Progenitor cell of endocrine pancreas (in vitro differentiated cells): ENCODE measurements at places on chromosomes 4 and X.

GRCh38 chr4:128284317-128284716, 3.3 kb downstream of the PGRMC2 start:
- DNase-seq, result no peak

- no peak for DNase-seq
These were observed 1.4 kb upstream of the DHRSX start for GRCh38 chrX:2502120-2502667.

GRCh38 chr4:184167576-184167975, 50.1 kb downstream of the ENPP6 start:
- DNase-seq, result no peak

- DNase-seq, result no peak
These were observed 1.1 kb downstream of the GCNA start for GRCh38 chrX:71579136-71579989.

GRCh38 chr4:123506011-123506695, 109.6 kb downstream of the SPRY1 start:
- no peak for DNase-seq

- no peak for DNase-seq
These were observed 273.7 kb downstream of the PTTG2 start for GRCh38 chr4:38233727-38234480.

DNA sequence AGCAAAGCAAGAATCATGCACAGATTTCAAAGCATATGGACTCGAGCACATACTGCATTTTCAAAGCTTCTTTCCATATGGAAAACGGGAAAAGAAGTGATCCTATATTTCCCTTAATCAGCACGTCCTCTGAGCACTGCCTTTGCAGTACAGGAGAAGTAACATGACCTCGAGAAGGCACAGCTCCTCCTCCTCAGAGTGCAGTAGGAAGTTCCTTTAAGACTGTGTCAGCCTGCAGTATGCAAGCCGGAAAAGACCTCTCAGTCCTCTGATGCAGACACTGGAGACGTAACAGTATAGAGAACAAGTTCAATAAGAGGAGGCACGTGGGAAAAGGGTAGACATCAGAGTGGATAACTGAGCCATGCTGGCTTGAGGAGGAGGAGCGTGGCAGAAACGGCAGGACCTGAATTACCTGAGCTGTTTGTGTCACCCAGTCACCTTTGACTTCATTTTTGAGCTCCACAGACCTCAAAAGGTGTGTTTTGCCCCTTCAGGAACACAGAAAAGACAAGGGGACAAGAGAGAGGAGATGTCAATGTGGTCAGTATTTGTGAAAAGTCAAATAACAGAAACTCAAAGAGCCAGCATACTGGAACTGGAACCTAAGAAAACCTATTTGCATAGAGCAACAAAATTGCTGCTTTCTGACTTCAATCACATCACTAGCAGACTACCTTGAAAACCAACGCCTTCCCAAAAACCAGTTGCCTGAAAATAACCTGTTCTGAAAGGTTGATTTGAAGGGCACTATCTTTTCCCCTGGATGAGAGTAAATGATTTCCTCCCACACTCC, 20.8 kb downstream of the IRF2 start:
- no peak for DNase-seq

DNA sequence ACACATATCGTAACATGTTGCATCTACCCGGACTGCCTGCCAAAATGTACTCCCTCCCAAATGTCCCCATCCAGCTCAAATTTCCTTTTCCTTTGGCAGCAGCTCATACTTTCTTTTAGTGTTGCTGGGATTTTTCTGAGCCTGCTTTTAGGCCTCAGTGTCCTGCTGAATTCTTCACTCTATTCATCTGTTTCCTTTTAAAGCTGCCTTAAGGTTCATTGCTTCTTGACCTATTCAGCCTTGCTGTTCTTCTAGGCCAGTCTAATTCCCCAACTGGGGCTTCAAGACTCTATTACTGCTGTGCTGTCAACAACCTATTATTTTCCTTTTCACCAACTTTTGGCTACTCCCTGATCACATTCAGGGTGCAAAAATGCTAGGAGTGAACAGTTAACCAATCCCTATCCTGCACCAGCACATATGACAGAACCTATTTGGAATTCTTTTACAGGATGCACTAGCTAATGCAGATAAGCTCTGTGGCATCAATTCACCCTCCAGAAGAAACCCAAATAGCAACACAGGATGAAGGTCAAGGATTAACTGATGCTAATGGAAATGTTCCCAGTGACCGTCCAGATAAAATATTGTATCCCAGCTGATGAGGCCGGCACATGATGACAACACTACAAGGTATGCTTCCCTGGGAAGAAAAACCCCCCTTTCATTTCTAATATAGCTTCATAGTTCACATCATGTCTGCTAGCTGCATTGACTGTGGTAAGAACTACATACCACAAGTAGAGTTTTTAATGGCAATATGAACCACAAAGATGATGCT, 114.7 kb upstream of the TTC29 start:
- DNase-seq, result no peak

- DNase-seq, result no peak
These were observed 28.4 kb upstream of the SULT1E1 start for GRCh38 chr4:69888336-69888735.

DNA sequence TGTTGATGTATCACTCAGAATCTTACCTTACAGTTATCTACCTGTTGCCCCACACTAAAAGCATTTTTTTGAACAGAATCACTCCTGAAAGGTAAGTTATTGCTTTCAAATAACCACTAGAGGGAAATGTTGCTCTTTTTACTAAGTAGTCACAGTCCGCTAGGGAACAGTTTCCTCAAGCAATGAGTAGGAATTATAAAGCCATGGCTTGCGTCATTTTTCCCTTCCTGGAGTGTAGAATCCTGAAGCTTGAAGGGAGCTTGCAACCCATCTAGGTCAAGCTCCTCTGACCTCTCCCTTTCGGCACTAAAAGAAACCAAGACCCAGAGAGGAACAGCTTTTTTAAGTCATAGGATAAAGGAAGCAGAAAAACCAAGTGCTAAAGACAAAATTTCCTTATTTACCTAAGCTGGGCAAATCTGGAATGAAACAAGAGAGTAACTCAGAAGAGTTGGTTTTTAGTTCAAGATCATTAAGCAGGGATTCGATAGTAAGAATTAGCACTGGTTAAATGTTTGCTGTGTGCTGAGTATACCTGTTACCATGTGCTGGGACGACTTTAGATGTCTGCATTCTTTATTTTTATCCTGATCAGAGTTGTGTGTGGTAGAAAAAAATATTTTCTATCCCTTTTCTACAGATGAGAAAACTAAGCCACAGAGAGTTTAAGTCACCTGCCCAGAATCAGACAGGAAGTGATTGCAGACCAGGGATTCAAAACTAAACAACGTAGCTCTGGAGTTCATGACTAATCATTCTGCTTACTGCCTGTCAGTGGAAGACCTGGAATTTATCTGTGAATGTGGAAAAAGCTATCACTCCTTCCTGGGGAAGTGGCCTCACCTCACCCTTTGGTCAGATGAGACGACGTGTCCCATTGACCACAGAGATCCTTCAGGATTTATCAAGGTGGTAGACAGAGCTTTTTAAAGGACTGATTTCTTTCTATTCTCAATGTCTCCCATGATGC, 631.5 kb downstream of the RAB28 start:
- no peak for DNase-seq

DNA sequence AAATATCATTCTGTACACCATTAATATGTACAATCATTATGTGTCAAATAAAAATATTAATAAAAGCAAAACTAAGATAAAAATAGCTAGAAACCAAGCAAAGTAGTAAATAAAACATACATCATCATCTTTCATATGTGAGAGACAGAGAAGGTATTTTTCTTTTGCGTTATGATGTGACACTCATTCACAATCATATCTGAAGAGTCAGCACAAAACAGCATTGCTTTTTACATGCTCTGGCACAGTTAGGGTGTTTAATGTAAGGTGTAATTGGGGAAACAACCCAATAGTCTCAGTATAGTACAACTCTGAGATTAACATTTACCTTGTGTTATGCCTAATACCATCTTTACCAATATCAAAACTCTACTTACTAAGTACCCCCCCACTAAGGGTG, 376.6 kb downstream of the TMA16 start:
- DNase-seq, result no peak

DNA sequence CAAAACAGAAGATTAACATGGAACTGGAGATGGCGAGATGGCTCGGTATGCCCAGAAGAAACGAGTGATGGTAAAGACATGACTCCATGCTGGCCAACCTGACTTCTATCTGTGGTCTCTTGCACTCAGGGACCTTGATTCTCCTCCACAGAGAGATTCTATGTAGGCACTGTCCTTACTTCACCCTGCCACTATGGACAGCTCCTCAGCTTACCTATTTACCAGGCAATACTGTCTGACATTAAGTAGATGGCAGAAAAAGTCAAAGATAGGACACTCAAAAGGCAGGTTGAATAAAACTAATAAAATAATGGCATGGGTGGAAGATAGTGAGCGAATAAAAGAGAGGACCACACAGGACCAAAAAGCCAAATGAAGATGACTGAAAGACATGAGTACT, 35.2 kb upstream of the NDNF start:
- DNase-seq, result no peak

- no peak for DNase-seq
These were observed 25.6 kb upstream of the TBC1D19 start for GRCh38 chr4:26558166-26558895.

DNA sequence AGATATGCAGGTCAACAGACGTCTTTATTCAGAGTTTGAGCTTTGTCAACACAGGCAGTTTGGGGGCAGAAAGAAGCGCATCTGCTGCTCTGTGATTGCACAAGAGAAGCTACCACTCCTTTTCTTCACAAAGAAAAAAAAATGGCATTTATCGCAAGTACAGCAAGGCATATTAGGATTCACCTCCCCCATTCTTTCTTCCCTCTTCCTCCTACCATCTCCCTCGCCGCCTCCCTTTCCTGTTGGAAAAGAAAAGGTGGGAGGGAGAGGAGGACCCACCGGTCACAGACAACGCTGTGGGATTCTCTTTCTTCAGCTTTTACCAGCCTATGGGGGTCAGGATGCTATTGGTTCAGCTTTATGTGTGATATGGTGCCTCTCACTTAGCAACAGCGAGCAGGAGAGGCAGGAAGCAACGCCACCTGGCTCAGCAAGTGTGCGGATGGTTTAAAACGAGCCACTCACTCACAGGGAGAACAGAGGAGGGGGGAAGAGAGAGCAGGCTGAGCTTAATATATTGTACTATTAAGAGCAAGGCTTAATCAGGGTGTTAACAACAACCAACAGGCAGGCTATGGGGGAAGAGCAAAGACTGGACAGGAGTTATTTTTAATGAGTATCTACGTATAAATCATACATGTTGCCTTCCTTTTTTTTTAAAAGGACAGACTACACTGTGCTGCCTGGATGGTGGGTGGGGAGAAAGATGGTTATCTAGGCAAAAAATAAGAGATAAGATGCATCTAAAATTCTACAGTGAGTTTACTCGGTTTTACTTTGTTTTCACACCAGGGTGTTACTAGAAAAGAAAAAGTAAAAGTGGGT, 104.7 kb downstream of the MAML3 start:
- no peak for DNase-seq

DNA sequence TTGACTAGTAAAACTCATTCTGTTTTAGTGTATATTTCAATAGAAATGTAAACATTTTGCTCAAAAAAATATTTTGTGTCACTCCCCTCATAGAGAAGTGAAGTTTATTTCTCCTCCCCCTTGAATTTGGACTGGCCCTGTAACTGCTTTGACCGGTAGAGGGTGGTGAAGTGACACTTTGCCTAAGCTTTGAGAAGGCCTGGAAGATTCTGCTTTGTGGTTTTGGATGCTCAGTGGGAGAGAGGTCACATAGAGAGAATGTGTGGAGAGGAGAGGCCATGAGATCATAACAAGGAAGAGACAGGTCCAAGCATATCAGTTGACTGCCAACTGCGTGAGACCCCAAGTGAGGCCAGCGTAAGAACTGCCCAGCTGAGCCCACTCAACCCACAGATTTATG, 19.1 kb upstream of the ARX start:
- no peak for DNase-seq

DNA sequence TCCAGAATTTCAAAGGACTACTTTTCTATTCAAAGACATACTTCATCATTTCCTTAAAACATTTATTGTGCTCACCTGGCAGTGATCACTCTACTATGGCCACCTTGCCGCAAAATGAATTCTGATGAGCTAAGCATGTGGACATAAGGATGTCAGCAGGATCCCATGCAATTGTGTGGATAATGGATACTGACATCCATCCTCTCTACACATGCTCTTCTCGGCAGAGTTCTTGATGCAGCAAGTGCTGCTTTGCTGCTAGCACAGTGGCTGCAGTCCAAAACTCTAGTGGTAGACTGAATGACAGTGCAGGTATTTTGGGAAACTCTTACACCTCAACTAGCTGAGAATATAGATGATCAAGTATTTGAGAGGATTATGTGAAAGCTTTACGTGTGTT, 168.0 kb downstream of the BANK1 start:
- no peak for DNase-seq

DNA sequence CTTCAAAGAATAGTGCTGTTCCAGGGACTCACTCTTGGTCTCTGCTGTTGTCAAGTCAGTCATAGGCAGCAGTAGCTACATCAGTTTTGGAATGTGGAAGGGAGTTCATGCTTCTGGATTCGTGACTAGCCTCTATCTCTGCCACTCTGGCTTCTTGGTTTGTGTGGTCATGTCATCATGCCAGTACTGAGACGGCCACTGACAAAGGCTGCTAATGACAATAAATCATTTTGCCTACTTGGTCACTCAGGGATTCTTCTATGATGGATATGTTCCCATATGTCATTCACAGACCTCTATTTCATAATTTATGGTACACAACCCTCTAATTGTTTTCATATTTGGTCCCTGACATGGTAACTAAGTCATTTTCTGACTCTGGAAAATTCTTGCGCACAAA, 450.8 kb upstream of the BOD1L1 start:
- DNase-seq, result no peak

DNA sequence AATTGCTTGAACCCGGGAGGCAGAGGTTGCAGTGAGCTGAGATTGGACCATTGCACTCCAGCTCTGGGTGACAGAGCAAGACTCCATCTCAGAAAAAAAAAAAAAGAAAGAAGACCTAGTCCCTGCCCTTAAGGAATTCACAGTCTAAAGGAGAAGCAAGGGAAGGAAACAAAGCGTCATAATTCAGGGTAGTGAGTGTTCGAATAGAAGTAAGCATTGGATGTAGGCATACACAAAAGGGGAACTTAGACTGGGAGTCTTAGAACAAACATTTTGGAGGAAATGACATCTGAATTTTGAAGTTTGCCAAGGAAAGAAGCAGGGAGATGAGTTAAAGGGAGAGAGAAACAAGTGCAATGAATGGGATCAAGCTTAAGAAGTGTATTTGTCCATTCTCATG, 32.4 kb downstream of the PPM1K start:
- DNase-seq, result no peak

DNA sequence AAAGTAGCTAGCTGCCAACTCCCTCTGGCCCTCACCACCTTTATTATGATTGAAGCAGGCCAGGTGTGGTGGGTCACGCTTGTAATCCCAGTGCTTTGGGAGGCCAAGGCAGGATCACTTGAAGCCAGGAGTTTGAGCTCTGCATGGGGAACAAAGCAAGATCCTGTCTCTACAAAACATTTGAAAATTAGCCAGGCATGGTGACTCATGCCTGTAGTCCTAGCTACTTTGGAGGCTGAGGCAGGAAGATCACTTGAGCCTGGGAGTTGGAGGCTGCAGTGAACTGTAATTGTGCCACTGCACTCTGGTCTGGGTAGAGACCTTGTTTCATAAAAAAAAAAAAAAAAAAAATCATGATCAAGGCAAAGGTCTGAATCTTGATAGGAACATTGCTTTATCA, 467.0 kb upstream of the DIPK2B start:
- DNase-seq, result no peak
